ENCODE measurements at places on chromosomes 12 and 14.

DNA sequence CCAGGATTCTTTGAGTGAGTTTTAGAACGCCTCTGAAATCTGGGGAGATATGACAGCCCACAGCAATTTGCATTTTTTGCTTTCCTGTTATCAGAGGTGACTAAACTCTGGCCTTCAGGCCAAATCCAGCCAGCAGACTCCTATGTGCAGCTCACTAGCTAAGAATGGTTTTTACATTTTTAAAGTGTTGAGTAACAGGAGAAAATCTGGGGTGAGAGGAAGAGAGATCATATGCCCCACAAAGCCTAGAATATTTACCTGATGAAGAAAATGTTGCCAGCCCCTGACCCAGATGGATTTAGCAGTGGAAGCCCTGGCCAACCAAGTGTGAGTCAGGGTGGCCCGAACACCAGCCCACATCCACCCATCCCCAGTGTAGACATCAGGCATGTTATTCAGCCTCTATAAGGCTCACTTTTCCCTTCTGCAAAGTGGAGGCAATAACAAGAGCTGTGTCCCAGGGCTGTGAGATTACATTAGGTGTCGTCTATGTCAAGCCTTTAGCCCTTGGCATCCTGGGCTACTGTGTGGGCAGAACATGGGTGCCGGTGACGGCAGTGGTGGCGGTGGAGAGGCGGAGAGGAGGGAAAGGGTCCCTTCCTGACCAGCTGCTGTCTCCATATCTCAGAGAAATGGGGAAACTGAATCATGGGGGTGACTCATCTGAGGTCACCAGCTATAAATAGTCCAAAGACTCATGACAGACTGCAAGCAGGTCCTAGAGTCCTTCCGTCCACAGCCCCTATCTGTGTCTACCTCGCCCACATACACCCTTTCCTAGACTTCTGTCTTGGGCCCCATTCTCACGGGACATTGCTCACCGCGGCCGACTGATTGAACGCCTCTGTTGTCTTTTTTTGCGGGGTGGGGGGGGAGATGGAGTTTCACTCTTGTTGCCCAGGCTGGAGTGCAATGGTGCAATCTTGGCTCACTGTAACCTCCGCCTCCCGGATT, 32.6 kb upstream of the CD9 start:
- DNase-seq = peak; percentile 96

DNA sequence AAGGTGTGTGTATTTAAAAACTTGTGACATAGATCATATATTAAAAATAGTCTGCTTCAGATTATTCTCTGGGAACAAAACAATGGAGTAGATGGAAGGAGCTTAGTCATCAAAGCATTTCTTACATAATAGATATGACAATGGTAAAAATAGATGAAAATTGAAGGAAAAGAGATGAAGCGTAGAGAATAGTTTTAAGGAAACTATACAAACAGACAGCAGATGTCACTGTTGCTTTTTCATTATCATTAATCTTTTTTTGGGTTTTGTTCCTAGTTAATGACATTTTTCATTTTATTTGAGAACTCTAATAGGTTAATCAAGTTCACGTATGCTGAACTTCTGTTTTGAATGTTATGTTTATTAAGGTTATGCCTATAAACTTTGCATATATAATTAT, 149.2 kb upstream of the FBXO33 start:
- DNase-seq = peak; percentile 5

- DNase-seq = no peak
These were observed 188.0 kb upstream of the PELI2 start for GRCh38 chr14:55930016-55930784.

- no peak for DNase-seq
These were observed 42.8 kb downstream of the ZC3H14 start for GRCh38 chr14:88605594-88605993.

DNA sequence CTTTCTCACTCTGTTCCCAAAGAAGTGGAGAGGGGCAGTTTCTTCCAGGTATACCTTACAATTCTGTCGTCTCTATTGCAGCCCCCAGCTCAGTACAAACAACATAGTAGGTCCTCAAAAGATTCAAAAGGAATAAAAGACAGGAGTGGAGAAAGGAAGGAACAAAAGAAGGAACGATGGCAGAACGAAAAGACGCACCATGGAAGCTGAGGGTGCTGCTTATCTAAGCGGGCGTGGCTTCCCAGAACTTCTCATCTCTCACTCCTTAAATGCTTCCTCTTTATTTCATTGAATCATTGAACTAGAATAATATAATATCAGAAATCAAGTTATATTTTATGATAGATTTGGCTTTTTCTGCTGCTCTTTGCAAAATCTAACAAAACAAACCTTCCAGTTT, 13.7 kb upstream of the LTA4H start:
- no peak for DNase-seq

- DNase-seq = no peak
These were observed 19.4 kb downstream of the ALDH6A1 start for GRCh38 chr14:74064883-74065282.

GRCh38 chr12:127909041-127909440, 357.9 kb upstream of the TMEM132C start:
- DNase-seq = peak; percentile 64

GRCh38 chr12:88579601-88580050, 645 bp downstream of the KITLG start:
- no peak for DNase-seq

DNA sequence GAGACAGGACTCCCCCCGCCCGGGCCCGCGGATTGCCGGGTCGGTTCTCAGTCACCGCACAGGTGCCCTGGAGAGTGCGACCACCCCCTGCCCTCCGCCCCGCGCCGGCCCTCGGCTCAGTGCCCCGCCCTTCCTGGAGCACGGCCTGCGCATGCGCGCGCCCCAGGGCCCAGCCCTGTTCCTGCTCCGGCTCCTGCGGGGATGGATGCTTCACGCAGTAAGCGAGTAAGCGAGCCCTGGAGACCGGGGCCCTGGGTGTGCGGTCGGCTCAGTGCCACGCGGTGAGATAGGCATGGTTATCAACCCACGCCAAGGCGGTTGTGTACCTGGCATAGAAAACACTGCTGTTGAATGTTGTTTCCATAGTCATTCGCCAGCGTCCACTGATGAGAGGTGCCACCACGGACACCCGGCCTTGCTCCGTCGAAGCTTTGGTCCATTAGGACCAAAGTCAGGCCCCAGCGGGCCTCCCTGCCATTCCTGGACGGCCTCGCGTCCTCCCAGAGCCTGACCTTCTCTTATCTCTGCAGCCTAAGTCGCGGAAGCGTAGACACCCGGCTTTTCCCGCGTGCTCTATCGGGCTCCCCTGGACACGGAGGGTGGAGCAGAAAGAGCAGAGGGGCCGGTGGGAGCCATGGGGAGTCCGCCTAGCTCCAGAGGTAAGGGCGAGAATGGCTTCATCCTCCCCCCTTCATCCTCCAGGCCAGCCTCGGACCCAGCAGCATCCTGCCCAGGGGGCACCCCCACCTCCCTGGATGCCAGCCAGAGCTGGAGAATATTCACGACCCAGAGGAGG, 90.6 kb downstream of the PAPOLA start:
- peak; percentile 46 for DNase-seq

DNA sequence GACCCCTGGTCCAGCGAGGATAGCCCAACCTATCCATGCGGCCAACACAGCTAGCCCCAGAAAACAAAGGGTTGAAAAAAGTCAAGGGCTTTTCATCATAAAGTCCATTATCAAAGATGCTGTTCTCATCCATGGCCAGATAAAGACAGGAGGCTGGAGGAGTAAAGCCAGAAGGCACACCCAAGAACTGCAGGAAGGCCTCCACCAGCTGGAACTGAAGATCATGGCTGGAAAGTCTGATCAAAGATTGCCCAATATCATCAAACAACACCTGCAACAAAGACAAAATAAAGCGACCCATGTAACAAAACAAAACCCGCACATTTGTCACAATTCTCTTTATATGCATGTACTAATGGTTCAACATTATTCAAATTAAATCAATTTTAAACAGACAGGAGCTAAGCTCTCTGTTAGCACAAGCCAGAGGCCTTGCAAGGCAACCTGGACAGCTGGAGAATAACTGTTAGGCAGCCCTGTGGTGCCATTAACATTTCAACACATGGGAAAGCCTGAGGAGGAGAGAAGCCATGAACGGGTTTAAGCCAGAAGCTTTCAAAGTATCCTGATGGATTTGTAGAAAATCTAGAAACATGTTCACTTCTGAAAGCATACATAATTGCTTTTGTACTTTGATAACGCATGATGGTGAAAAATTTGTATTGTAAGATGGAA, 34.1 kb downstream of the PSMC1 start:
- no peak for DNase-seq

GRCh38 chr14:93676416-93676958, 111.8 kb downstream of the PRIMA1 start:
- no peak for DNase-seq

GRCh38 chr12:94386422-94386821, 73.2 kb downstream of the CEP83 start:
- peak; percentile 13 for DNase-seq

- no peak for DNase-seq
These were observed 19.5 kb downstream of the DICER1 start for GRCh38 chr14:95137804-95138167.

- DNase-seq = peak; percentile 71
These were observed 17.7 kb upstream of the CCDC91 start for GRCh38 chr12:28172434-28173030.
